Stimulated activated CD4-positive, alpha-beta T cell treated with anti-CD3 and anti-CD28 coated beads, Interleukin-4, amount 100 ng/mL, for 1 hour (primary cell): ENCODE measurements at places on chromosomes 11 and 22.

GRCh38 chr22:30017375-30018223 lies 62.7 kb upstream of the HORMAD2 start:
- DNase-seq = no peak

GRCh38 chr11:32149748-32150147 lies 58.9 kb downstream of the RCN1 start:
- no peak for DNase-seq

GRCh38 chr11:68686486-68686885 lies 2.1 kb downstream of the GAL start:
- DNase-seq = no peak

DNA sequence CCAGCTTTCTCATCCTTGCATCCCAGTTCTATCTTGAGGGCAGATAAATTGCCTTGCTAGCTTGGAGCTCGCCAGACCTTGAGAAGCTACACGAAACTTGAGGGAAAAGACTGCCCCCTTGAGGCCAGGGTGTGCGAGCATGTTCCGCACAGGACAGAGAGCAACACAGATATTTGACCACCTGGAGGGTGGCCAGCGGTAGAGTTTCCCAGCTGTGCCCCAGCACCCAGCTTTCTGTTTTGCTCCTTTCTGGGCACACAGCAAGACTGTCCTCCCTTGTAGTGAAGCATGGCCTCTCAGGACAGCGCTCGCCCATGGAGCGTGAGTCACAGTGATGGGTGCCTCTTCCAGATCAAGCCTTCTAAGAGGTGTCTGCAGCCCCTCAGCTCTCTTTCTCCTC lies 23.5 kb downstream of the SPATA19 start:
- no peak for DNase-seq
